Dermis microvascular lymphatic vessel endothelial cell (primary cell): ENCODE measurements at places on chromosomes 3 and 15. TPM values are rescaled to one million over a fixed set of nuclear protein-coding genes. Genes with fewer than 3 reads are reported as not detected.

DNA sequence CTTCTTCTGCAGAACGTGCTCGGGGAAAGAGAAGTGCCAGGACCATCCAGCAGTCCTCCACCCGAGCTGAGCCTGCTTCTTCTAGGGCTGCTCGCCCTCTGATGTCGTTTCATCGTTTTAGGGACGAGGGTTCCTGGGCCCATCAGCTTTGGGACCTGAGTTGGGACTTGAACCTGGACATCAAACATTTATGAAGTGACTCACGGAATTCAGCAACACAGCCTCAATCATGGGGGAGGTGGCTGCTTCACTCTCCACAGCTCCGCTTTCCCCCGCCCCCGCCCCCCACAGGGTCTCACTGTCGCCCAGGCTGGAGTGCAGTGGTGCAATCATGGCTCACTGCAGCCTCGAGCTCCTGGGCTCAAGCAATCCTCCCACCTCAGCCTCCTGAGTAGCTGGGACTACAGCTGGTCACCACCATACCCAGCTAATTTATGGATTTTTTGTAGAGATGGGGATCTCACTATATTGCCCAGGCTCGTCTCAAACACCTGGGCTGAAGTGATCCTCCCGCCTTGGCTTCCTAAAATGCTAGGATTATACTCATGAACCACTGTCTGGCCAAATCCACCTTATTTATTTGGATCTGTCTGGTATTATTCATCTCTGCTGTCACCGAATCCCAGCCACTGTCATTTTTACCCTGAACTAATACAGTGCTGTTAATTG is 725 bp upstream of the SCAMP2 start:
- DNase-seq = no peak

The IGF2BP2 gene
- total RNA-seq = 26.8 and 33.6 TPM in 2 replicates

The ZSCAN29 gene
- 12.6 and 12.8 TPM in 2 replicates for total RNA-seq

The NEK11 gene
- total RNA-seq = 1.7 and 2.3 TPM in 2 replicates

DNA sequence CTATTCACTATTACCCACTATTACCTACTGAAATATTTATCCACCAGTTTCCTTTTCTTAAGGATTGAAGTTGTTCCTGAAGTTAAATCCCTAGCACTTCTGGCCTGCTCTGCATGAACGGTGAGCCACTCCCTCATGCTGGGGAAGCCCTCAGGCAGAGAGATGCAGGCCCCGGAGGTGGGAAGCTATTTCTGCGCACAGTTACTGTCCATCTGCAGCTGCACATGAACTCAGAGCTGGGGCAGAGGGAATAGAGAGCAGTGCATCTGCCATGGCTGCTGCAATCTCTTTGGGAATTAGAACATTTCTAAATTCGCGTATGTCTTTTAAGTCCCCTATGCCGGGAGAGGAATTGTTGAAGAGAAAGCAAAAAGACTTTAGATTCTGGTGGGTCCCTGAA is 6.3 kb upstream of the GALNT15 start:
- no peak for DNase-seq

The CNTN4 gene
- 0.25 TPM in 1 of 2 replicates, not detected in the other for total RNA-seq

GRCh38 chr3:8581806-8582445 is 62.7 kb downstream of the SSUH2 start:
- no peak for DNase-seq

GRCh38 chr3:148681080-148681479 is 16.6 kb upstream of the AGTR1 start:
- DNase-seq = no peak

- no peak for DNase-seq
These were observed 85.4 kb downstream of the XXYLT1 start for GRCh38 chr3:195185583-195185982.

GRCh38 chr3:21705769-21706168 is 45.2 kb downstream of the ZNF385D start:
- DNase-seq = peak; percentile 19

DNA sequence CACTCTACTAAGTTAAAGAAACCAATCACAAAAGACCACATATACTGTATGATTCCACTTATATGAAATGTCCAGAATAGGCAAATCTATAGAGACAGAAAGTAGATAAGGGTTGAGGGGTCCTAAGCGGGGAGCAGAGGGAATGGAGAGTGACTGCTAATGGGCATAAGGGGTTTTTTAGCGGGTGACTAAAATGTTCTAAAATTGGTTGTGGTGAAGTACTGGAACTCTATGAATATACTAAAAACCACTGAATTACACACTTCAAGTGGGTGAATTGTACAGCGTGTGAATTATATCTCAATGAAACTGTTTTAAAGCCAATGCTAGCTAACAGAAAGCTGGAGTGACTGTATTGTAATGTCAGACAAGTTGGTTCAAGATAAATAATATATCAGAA is 33.3 kb downstream of the KPNA1 start:
- no peak for DNase-seq

The TUSC7 gene
- total RNA-seq = not detected in 2 replicates

The LEKR1 gene
- 0.25 and 0.26 TPM in 2 replicates for total RNA-seq

The GABRR3 gene
- not detected in 2 replicates for total RNA-seq

- no peak for DNase-seq
These were observed 42.1 kb upstream of the ATG7 start for GRCh38 chr3:11230125-11230524.

GRCh38 chr3:187705164-187705563 is 2.8 kb upstream of the RTP2 start:
- DNase-seq = no peak

DNA sequence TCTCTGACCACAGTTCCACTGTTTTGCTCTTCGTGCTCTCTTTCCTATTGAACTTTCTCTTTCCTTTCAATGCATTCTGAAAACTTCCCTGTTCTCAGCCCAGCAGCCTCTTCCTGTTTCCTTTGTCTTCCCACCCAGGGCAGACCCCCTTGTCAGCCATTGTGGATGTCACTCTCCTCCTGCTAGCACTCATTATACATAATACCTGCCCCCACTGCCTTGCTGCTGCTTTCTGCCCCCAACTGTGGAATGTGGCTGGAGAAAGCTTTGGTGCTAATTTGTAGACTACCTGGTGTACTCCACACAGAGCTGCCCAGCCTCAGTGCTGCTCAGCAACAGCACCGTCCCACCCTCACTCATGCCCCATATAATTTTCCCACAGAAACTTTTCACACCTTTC is 80.2 kb downstream of the CHCHD6 start:
- DNase-seq = no peak

DNA sequence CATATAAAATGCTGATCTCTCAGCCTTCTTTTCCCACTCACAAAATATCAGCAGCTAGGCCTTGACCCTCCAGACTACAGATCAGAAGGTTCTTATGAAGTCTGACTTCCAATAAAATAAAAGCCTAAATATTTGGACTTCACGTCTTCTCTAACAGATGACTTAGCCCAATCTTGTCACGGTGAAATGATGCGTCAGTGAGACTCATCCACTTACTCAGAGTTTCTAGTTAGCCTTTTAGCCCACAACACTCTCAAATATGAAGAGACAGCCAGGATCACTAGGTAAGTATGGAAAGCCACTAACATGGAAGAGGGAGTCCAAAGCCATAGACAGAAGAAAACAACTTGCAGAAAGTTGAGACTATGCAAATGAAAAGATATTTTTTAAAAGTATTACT is 601.2 kb downstream of the PYDC2 start:
- DNase-seq = no peak

The SERPINI2 gene
- not detected in 2 replicates for total RNA-seq

GRCh38 chr15:69141833-69142232 is 18.6 kb upstream of the GLCE start:
- no peak for DNase-seq

DNA sequence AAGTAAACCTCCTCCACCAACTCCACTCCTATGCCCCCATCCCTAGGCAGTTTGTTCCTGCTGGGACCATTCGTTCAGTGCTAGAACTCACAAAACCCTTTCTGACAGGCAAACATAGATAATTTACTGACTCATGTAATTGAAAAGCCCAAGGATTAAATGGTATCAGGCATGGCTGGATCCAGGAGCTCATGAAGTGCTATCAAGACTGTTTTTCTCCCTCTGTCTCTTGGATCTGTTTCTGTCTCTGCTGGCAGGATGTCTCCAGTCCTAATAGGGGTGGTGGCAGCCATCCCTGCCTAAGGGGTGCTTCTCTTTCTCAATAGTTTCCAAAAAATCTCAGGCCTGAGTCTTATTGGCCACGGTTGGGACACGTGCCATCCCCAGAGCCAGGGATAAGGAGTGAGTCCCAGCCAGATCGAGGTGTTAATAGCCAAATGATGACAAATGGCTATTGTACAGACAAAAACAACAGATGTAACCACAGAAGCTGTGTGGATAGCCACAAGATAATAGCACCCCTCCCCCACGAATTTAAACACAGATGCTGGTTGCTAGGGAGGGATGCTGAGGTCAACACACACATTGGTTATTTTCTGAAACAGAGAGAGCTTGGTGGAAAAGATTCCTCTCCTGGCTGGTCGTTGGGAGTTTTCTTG is 168.6 kb downstream of the SHQ1 start:
- DNase-seq = peak; percentile 65

GRCh38 chr3:39965997-39966396 is 156.6 kb downstream of the MYRIP start:
- no peak for DNase-seq

DNA sequence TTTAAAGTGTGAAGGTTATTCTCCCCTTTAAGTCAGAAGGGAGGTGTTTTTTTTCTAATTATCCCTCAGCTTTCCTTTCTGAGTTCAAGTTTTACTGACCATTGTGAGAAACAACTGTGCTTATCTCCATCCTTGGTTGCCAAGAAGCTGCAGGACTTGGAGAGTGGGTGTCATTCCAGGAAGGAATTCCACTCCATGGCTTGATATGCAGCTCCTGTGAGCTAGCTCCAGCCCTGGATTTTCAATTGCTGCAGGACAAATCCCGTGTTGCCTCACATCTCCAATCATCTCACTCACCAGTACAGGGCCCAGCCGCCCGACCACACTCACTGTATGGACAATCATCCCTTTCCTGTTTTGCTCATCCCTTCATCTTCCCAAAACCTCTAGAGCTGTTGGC is 122.5 kb downstream of the IGSF11 start:
- no peak for DNase-seq

DNA sequence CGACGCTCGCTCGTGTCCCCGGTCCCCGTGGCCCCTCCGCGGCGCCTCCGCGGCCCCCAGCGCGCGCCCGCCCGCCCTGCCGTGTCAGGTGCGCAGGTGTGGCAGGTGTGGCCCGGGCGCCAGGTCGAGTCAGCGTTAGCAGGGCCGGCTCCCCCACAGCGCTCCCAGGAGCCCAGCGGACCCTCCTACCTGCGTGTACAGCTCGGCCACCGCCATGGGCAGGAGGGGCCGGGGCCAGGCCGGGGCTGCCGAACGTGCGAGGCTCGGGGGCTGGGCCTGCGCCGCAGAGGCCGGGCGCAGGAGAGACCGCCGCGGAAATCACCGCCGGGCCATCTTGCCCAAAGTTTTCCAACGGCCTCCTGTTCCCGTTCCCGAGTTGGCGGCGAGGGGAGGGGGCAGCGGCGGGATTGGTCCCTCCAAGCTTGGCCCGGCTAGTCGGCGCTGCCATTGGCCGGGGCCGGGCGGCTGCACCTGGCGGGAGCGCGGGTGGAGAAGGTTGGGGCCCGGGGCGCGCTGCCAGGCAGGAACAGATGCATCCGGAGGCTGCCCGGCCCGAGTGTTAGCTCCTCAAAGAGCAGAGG is at the start of gene MYO5C:
Gene MYO5C, minus strand, starts transcription at position 384 of the 581 bp plus-strand sequence. Its CDS starts 168 bp downstream, at position 216.
- DNase-seq = peak; percentile 96

DNA sequence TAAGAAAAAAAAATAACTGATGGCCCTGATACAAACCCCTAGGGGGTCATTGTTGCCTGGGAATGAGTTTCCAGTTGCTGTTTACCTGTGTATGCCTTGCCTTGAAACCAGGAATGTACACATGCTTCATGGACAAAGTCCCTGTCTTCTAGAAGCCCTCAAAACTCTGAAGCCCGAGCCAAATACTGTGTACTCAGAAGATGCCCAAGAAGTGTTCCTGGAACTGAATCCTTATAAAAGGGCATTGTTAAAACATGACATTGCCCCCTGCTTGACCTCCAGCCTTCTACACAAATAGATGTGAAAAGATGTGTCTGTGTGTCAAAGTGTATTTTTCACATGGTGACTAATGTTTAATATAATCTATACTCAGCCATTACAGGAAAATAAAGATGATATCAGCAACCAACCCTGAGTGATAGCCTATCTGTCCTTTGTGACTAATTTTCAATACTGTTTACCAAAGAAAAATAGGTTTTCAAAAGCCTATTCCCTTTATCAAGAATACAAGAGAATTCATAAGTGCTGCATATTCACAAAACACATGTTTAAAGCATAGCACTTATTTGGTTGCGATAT is 325.9 kb downstream of the MECOM start:
- DNase-seq = no peak

The TMCC1 gene
- total RNA-seq = 23.0 and 34.7 TPM in 2 replicates

- peak; percentile 71 for DNase-seq
These were observed 47.9 kb downstream of the PIK3CA start for GRCh38 chr3:179196098-179196497.

GRCh38 chr15:68380456-68380855 is 51.5 kb downstream of the ITGA11 start:
- DNase-seq = no peak

The TNFSF10 gene
- total RNA-seq = 53.9 and 84.3 TPM in 2 replicates

The BFSP2 gene
- not detected in 2 replicates for total RNA-seq
